ENCODE measurements at places on chromosomes 12 and 14. TPM values are rescaled to one million over a fixed set of nuclear protein-coding genes. Genes with fewer than 3 reads are reported as not detected.

Gene ERP27
- total RNA-seq: not detected

Gene PRPF39
- 18.6 TPM for total RNA-seq

Gene CMKLR1
- 2.9 TPM for total RNA-seq

Gene TMEM52B
- total RNA-seq: not detected

Gene LALBA
- total RNA-seq: not detected

Gene C1QL4
- total RNA-seq: not detected
